ENCODE measurements at places on chromosomes 4 and X.

DNA sequence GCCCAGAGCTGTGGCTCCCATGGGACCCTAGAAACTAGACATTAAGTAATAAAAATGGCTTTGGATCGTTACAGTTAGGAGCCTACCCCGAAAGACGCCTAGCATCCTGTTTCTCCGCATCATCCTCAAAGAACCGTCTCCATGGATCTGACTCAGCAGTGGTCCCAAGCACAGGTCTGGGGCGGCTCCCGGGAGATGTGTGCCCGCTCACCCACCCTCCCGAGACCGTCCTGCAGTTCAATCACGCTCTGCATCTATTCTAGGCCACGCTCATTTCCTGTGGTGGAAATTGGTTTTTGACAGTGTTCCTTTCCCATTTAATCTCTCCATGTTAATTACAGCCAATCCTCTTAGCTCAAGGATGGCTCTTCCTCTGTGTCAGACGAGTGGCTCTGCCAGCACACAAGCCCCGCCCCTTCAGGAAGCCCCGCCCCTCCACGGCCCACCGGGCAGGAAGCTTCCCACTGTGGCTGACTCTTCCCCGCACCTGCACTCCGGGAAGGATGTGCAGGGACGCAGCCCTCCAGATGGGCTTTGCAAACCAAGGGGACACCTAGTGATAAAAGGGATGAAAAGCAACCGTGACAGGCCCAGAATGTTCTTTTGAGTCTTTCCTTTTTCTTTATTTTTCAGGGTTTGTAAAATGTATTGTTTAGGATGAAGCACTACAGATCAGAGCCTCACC, 34.5 kb upstream of the HELT start:
- no peak for DNase-seq

DNA sequence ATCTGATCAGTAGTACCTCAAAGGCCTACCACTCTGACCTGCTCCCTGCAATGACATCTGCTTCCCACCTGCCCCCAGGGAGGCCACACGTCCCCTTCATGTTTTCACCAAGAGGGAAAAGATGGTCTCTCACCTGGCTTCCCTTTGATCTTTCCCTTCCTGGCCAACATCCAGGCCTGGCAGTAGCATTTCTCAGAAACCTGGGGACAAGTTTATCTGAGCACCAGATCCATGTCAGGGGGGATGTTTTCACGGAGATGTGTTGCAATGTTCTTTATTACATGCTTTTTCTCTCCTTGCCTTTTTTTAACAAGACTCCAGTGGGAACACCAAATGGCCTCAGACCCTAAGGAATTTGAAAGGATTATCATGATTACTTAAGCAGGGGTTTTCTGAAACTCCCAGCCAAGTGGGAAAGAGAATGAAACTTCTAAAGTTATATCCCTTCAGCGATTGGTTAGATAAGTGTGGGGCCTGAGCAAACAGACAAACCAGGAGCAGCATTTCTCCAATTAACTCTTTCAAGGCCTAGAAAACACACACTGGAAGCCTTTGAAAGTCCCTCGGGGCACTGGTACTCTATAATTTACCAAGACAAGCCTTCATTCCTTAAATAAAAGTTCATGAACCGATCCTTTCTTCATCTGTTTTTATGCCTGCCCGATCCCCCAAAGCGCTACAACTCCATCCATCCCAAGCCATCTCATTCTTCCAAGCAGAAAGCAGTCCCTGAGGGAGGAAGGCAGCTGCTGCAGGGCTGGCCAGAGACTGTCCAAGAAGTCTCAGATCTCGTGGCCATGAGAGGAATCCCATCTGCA, 94.1 kb downstream of the BCOR start:
- no peak for DNase-seq

GRCh38 chr4:123987408-123987807, 590.8 kb downstream of the SPRY1 start:
- DNase-seq: no peak

DNA sequence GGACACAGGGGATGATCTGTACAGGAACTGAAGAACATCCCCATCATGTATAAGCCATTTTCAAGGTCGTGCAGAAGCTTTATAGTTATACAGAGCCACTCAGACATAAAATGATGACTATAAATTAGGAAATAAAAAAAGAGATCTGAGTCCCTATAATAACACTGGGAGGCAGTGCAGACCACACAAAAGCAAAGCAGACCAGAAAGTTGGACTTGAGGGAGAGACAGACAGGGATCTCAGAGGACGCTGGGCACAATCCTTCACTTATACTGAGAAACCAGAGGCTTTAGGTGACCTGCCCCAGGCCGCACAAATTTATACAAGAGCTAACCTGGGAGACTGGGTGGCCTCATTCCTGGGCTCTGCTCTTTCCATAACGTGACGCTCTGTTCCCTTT, 70.5 kb downstream of the HADH start:
- no peak for DNase-seq

- no peak for DNase-seq
Measured at GRCh38 chrX:53255738-53256191, 25.6 kb downstream of the IQSEC2 start.

- no peak for DNase-seq
Measured at GRCh38 chrX:132257116-132257515, 37.9 kb upstream of the RAP2C start.

DNA sequence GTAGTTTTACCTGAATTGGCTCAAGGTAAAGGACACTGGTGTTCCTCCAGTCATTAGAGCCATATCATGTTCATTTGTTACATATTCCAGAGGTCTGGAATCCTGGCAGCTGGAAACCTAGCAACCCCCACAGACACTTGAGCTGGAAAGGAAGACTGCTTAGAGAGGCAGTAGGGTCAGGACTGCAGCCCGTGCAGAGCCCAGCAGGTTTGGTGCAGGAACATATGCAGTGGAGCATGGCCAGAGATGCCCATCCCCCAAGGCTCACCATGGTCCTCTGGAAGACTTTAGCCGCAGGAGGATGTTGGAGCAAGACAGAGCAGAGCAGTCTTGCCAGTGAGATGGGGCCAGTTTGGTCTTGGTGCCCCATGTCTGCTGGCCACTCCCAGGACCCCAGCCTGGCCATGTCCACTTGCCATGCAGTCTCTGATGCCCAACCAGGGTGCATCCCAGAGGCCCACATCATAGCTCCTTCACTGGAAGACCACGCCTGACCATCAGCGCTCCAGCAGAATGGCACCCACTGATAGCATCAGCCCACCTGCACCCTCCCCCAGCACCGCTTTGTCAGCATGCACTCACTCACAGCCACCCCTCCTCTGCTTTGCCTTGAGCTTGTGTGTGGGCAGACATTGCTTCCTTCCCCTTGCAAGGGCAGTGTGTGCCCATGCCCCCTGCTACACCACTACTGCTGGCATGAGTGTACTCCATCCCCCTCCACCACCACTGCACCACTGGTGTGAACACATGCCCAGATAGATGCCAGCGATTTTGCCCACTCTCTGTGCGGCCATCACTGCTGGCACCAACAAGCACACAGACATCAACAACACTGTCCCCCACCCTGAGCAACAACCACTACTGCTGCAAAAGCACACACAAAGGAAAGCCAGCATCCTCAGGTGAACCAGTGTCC, 190.3 kb upstream of the SPOCK3 start:
- DNase-seq: no peak

GRCh38 chr4:94758141-94758699, 465 bp downstream of the BMPR1B start:
- DNase-seq: no peak

DNA sequence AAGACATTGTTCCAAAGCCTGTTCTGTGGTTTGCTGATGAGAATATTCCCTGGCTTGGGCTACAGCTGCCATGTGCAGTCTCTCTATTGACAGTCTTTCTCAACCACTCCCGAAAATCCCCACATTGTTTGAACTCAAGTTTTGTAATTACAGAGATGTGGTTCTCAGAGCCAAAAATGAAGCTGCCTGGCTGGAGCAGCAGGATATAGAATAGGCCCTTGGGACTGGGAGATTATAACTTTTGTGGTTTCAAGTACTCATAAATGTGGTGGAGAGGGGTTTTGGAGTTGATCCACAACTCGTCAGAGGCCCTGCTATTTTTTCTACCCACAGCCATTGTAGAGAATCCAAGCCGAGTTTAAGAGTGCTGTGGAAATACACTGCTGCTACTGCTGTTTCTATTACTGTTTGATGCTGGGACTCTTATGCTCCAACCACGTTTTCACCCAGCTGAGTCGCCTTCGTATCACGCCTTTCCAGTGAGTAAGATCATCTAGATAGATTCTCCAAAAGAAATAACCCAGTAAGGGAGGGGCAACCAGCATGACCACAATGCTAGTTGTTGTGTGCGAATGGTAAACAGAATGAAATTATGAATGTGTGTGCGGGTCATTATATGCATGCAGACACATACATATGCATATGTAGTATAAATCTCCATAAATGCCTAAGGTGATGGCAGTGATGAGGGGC, 57.1 kb upstream of the ATXN3L start:
- DNase-seq: peak; percentile 97

DNA sequence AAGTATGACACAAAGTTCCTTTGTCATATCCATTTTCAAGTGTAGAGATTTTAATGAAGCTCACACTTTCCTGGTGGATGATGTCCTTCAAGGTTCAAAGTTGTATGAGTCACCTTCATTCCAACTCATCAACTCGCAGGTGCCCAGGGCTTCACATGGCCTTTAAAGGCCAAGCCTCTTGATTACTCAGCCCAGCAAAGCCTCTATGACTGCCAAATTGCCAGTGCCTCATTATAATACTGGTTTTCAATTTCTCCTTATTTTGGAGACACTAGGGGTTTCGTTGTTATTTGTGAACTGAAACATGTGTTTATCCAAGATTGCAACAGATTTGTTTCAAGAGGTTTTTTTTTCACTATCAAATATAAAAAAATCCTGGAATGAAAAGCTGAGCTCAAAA, 45.9 kb upstream of the PPP3CA start:
- DNase-seq: no peak

- no peak for DNase-seq
Measured at GRCh38 chrX:100274916-100275315, 135.2 kb downstream of the PCDH19 start.

DNA sequence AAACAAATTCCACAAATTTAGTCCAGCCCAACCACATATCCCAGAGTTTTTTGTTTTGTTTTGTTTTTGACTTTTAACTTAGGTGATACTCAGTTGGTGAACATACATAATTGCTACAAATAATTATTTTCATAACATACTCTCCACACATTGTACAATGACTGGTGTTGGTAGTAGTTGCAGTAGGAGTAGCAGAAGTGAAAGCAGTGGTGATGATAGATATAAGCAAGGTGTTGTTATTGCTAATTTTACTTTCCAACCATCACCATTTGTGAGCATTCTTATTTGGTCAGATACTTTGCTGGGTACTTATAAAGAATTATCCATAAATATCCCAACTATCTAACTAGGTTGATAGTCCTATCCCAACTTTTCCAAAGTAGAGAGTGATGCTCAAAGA, 47.3 kb downstream of the ARHGAP24 start:
- no peak for DNase-seq

GRCh38 chr4:108628411-108628810, 8.0 kb downstream of the RPL34 start:
- no peak for DNase-seq

DNA sequence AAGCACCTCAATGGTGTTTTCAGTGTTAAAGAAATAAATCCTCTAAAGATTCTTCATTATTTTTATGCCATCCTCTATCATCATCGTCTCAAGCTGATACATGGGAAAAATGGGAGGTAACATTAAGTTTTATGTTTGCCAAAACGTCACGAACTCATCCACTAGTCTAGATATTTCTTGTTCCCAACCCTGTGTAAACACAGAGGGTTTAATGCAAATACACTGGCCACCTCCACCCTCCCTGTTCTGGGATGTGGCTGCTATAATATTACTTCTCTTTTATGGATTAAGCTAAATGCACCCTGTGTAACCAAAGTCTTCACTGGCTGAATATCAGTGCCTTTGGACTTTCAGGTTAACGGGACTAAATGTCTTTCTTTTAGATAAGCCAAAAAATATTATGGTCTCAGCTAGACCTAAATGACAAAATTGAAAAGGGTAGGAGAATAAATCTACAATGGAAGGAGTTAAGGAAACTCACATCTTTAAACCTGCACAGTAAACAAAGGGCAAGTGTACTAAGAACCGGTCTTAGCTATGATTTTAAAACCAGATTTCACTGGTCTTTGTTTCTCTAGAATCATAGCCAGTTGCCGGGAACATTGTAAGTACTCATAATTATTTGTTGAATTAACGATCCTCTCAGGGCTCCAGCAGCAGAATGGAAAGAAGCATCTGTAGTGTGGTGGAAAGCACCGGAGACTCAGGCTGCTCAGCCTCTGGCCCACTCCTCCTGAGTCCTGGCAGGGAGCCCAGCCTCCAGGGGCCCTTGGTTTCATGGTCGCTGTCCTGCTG, 103.5 kb upstream of the NOCT start:
- no peak for DNase-seq

DNA sequence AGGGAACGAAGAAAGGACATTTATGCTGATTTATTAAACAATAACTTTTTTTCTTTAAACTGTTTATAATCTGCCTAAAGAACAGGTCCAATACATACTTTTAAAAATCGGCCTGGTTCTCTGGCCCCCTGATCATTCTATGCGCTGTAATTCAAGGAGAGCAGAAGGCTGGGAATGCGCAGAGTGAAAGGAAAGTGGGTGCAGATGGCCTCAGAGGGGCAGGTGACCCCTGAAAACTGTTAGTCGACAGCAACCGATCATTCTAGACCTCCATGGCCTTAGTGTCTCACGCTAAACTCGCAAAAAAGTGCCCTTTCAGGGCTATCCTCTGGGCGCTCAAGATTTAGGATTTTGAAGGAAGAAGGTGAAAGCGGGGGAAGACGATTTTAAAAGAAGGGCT, 2.2 kb downstream of the PDE5A start:
- no peak for DNase-seq

DNA sequence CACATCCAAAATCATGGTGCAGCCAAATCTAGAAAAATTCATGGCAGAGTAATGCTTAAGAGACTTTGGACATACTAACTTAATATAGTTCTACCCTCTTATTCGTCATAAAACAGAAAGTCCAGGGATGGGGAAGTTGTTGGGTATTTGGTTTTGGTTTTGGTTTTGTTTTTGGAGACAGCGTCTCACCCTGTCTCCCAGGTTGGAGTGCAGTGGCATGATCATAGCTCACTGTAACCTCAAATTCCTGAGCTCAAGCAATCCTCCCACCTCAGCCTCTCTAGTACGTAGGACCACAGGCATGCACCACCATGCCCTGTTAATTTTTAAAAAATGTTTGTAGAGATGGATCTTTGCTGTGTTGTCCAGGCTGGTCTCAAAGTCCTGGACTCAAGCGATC, 271.8 kb upstream of the TENM3 start:
- DNase-seq: no peak

- DNase-seq: no peak
Measured at GRCh38 chr4:8536467-8536866, 43.7 kb upstream of the GPR78 start.

DNA sequence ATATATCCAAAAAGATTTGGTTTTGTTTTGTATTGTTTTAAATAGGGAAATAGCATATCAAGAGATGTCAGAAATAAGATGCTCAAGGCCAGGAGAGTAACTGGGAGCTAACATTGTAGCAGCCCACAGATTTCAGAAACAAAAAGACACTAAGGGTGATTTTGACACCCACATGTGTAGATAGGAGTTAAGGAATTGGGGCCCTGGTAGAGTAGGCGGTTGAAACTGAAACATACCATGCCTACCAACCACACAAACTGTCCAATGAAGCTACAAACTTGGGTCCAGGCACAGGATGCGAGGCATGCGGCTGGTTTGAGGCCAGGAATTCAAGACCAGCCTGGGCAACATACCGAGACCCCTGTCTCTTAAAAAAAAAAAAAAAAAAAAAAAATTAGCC, 6.3 kb upstream of the HSPA4L start:
- DNase-seq: no peak
